KBM-7 (cell line): ENCODE measurements at places on chromosomes 6 and 20.

GRCh38 chr6:21228876-21229460, 364.6 kb upstream of the SOX4 start:
- no peak for DNase-seq

- no peak for DNase-seq
These were observed 65.6 kb upstream of the HTR1E start for GRCh38 chr6:86871681-86872080.

DNA sequence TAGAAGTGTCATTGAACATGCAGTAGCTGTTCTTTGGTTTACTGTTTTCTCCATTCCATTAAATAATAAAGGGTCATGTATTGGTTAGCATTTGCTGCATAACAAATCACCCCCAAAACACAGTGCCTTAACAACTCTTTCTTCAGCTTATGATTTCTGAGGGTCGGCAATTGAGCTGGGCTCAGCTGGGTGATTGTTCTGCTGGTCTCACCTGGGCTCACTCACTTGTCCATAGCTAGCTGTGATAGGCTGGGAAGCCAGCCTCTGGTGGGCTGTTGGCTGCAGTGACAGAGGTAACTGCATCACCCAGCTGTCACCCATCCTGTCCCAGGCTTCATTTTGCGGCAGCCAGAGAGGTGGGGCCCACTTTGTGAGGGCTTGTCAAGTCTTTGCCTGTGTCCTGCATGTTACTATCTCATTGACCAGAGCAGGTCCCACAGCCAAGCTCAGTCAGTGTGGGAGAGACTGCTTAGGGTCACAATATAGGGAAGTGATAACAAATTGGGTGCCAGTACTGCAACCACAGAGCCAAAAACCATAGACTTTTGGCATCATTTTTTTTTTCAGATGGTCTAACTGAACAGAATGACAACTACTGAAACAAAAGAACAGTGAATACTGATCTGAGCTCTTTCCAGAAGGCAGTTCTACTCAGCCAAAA, 76.9 kb downstream of the SYNDIG1 start:
- DNase-seq: no peak

DNA sequence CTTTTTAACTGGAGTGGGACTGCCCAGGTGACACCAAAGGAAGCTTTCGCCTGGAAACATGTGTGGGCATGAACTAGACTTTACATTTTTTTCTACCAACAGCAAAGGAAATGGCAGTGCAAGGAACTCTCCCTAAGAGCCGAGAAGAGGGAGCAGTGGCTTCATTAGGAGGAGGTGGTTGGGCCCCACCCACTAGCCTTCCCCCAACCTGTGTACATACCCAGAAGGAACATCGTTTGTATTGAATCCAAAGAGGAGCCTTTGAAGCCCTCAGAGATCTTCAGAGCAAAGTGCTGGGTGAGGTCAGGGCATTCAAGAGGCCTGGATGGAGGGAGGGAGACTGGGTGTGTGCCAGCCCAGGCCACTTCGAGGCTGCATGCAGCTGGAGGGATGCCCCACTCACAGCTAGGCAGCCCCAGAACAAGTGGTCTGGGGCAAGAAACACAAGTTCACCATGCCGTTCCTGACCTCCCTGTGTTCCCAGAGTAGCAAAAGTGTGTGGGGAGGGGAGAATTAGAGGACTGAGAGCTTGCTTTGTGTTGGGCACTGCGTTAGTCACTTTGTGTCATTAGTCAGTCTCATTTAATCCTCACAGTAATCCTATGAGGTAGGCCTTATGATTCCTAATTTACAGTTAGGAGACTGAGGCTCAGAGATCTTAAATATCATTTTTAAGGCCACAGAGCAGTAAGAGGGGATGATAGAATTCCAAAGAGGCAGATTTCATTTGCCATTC, 191.6 kb upstream of the SUPT3H start:
- DNase-seq: no peak
